ENCODE measurements at places on chromosomes 12 and 14.

GRCh38 chr12:124125203-124125871 is 152.3 kb downstream of the ZNF664 start:
- DNase-seq, result no peak

DNA sequence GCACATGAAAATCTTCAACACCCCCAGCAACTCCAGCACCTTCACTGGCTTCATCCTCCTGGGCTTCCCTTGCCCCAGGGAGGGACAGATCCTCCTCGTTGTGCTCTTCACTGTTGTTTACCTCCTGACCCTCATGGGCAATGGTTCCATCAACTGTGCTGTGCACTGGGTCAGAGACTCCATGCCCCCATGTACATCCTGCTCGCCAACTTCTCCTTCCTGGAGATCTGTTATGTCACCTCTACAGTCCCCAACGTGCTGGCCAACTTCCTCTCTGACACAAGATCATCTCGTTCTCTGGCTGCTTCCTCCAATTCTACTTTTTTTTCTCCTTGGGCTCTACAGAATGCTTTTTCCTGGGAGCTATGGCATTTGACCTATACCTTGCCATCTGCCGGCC is 11.5 kb upstream of the OR11G2 start:
- no peak for DNase-seq

GRCh38 chr12:84840356-84840755 is 72.2 kb downstream of the SLC6A15 start:
- DNase-seq, result no peak

DNA sequence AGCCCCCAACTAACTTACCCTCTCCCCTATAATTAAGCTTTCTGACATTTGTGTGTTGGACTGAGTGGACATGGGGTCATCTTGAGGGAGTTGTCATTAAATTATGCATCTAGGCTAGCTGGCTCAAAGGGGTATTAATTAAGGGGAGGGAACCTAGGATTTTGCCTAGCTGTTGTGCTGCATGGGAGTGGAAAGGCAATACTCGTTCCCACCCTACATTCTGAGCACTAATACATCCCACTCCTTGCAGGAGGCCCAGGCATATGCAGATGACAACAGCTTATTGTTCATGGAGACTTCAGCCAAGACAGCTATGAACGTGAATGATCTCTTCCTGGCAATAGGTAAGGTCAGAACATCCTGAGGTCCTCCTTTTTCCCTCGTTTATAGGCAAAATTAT is 6.0 kb upstream of the SUOX start:
- no peak for DNase-seq

GRCh38 chr12:9662488-9662887 is 7.0 kb upstream of the CLEC2D start:
- DNase-seq, result no peak

GRCh38 chr14:79564371-79564770 is 646.9 kb downstream of the DIO2 start:
- DNase-seq, result no peak

DNA sequence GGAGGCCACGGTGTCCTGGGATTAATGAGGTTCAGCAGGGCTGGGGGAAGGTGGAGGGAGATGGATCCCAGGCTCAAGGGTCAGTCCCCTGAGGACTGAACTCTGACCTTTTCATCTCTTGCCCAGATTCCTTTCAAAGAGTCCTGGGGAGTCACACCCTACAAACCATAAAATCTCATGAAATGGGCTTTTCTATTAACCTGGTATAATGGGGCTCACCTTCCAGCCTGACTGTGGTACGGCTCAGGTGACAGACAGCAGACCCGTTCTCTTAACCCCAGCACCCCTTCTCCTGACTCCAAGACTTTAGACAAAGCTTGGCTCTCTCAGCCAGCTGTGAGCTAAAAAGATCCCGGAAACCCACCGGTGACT is 268.2 kb downstream of the ADGRD1 start:
- no peak for DNase-seq

- DNase-seq, result no peak
Measured at GRCh38 chr12:14886271-14886670, 617 bp upstream of the MGP start.

GRCh38 chr12:89475203-89475990 is 49.2 kb downstream of the GALNT4 start:
- DNase-seq, result no peak

DNA sequence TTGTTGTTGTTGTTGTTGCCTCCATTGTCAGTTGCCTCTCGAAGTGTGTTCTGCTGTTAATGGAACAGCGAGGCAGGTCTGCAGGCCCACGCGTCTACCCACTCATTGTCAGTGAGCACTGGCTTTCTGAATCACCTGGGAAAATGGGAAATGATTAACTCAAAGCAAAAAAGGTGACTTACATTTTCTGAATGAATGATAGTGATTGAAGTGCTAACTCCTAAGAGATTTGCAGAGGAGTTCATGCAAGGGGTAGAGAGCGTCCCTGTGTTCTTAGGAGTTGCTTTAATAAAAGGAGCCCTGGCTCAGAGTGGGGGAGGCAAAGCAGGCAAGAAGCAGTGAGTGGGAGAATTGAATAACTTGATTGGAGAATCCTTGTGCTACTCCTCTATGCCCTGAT is 177.6 kb downstream of the CAND1 start:
- no peak for DNase-seq

DNA sequence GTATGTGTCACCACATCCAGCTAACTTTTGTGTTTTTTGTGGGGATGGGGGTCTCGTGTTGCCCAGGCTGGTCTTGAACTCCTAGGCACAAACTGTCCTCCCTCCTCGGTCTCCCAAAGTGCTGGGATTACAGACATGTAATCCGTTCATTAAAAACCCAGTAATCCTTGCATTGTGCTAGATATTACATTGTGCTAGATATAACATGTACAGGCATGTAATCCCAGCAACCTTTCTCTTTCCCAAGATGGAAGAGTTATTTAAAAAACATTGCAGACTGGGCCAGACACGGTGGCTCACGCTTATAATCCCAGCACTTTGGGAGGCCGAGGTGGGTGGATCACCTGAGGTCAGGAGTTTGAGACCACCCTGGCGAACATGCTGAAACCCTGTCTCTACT is 19.7 kb downstream of the ELK3 start:
- DNase-seq, result no peak
